Kasumi-1 (cell line): ENCODE measurements at places on chromosomes 7 and 10.

GRCh38 chr10:102322914-102323313 lies 72.6 kb upstream of the NFKB2 start:
- no peak for DNase-seq

GRCh38 chr10:58177362-58177947 lies 90.2 kb downstream of the IPMK start:
- DNase-seq, result peak; percentile 88

- DNase-seq, result no peak
Measured at GRCh38 chr7:1663223-1663622, 6.9 kb upstream of the ELFN1 start.

DNA sequence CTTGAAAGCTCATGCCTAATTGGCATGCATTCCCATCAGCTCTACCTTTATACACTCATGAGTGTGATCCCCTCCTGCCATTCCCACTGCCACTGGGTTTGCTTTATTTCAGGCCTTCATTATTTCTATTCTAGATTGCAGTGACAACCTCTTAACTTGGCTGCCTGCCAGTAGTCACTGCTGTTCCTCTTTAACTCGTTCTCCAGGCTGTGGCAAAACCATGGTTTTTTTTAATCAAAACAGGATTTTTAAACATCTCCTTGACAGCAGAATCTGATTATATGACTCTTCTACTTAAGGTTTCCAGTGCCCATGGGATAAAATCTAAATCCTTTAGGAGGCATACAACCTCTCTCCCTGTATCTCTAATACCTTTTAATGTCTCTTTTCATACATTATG lies 223.7 kb upstream of the PCDH15 start:
- peak; percentile 77 for DNase-seq

GRCh38 chr7:129821476-129821875 lies 131.3 kb downstream of the UBE2H start:
- no peak for DNase-seq

GRCh38 chr10:11335167-11335652 lies 276.2 kb downstream of the USP6NL start:
- peak; percentile 86 for DNase-seq

DNA sequence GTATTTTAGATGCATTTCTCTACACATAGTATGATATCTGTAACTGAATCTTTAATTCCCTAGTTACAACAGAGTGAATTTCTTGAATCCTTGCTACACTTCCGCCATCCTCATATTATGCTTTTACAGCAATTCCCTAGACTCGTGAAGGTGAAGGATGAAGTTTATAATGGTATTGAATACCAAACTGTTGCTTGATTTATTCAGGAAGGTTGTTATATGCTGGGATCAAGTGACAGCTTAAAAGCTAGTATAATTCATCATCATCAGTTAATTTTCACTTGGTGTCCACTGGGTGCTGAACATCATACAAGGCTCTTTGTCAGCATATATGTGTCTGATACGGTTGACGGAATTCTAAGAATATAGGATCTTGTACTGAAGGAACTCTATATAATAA lies 47.2 kb downstream of the MDFIC start:
- no peak for DNase-seq

- peak; percentile 62 for DNase-seq
Measured at GRCh38 chr10:7153750-7154149, 257.1 kb downstream of the SFMBT2 start.

DNA sequence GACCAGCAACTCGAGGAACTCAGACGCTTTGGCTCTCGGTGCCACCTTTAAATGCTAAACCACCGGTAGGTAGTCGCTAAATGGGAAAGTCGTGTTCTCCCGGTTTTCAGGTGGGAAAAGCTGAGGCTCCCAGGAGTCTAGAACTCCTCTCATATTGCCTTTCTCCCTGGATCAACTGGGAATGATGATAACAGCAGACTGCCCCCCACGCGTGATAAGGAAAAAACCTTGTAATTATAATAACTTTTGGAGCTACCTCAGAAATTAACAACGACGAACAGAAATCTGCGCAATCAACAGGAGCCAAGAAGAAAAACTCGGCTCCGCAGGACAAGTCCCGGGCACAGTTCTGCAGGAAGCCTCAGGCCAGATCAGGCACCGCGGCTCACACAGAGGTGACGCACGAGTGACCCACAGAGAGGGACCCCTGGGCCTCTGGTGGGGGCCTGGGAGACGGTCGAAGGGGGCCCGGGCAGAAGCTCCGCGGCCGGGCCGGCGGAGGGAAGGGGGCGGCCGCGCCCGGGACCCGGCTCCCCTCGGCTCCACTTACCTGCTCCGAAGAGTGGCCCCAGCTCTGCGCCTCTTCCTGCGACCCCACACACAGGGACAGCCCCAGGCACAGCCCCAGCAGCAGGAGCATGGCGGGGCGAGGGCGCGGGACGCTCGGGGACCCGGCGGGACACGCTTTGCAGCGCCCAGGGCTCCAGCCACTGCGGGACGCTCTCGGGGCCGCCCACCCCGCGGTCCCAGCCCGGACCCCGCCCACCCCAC lies at the start of gene ITIH5:
TSS of gene ITIH5 (minus strand) at position 714 of the 771 bp plus-strand sequence. CDS start at position 640, 74 bp downstream.
- DNase-seq, result no peak

DNA sequence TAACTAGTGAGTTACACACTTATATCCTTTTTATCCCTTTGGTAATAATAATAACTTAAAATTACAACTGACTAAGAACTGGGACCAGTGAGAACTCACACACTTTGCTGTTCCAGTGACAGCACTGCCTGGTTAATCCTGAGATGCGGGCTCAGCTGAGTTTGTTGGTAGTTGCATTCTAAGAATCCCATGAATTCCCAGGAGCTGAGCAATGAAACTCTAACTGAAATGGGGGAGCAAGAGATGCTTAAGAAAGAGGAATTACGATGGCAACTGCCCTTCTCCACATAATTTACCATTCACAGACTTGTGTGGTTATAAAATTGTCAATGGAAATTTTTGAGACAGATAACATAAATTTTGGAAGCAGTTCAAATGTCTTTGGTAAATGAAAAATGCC lies 659.4 kb downstream of the MAGI2 start:
- DNase-seq, result no peak

GRCh38 chr7:27191161-27191731 lies 6.2 kb upstream of the HOXA11 start:
- no peak for DNase-seq

DNA sequence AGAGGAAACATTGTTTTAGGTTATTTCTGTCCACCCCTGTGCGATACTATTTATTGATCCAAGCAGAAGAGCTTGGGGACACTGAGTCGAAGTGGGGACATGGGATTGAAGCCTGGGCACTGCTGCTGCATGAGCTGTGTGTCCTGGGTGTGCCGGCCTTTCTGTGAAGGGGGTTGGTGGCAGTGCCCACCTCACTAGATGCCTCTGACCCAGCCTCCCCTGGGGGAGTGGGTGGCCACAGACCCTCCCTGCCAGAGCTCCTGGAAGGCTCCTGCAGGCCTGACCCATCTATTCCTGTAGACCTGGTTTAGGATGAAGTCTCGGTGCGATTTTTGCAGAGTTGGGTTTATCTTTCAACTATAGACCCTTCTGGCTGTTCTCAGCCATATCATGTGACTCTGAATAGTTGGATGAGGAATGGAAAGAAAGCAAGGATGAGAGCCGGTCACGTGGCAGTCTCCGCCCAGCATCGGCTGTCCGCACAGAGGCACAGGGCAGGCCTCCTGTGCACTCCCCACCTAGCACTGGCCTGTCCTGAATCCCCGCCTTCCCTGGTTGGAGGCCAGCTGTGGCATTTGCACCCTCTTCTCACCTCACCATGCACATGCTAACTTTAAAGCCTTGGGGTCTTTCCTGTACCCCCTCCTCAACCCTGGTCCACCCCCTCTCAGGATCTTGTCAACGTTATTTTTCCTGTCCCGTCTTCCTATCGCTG lies 17.6 kb upstream of the SH2D4B start:
- no peak for DNase-seq

DNA sequence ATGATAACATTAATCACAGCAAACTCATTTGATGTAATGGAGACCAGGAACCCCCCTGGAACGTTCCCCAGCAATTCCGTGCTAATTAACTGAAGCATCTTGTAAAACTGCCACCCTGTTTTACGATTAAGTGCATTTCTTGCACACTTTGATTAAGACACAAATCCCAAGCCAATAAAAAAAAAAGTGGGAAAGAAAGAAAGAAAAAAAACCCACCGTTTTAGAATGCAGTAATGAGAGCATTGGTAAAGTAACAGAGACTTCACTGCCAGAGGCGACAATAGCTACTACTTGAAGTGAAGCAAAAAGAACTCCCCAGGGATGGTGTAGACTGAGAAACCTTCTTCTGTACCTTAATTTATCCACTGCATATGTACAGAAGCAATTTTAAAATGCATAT lies 616.1 kb downstream of the PTPRN2 start:
- DNase-seq, result no peak

- no peak for DNase-seq
Measured at GRCh38 chr10:119225083-119225658, 17.8 kb downstream of the GRK5 start.

DNA sequence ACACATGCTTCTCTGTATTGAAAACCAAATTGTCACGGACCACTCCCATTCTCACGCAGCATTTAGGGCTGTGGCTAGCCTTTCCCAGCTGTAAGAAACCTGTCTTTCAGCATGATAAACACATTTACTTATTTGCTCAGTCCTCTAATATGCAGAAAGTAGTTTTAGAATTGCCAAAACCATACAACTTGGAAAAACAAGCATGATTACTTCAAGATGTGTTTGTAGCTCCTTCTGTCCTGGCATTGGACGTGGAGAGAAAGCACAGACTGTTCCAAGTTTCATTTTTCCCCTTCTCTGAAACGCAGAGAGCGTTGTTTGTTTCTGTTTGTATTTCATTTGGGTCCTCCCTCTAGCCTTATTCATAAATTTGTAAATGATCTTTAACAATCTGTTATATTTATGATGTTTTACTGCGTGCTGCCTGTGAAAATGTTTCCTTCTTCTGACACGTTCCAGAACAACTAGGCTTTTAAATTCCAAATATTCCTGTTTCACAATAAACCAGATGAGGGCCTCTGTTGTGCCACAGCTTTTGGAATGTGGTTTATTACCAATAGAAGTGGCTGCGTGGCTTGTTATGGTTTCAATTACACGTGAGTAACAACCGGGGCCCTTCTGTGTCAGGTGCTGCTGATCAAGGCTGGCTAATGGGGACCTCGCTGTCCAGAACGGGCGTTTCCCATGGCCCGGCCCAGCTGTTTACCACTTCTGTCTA lies 26.1 kb downstream of the MNX1 start:
- no peak for DNase-seq

DNA sequence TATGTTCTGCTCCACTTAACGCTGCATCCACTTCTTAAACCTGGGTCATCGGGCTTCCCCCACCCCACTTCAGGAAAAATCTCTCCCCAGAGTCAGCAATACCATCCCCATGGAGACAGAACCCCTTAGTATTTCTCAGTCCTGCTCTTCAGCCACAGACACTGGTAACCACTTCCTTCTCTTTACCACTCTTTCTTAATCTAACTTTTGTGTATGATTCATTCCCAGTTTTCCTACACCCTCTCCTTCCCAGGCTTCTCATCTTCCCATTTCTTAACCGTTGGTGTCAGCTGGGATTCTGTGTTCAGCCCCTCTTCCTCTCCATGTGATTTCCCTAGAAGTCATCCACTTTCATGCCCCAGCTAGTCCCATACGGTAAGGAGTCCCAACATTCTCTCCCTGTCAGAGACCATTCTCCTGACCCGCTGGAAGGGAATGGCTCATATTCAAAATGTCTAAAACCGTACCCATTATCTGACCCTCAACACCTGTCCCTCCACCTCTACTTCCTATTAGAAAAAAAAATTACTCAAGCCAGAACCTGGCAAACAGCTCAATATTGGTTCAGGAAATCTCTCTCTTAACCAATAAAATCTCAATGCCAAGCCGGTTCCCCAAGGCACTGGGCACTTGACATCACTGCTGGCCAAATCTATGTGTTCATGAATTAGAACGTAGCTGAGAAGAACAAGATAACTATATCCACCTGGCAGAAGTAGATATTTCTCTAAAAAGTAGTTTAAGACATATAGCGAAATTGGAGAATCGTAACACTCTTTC lies 89.4 kb downstream of the DGKI start:
- peak; percentile 33 for DNase-seq

DNA sequence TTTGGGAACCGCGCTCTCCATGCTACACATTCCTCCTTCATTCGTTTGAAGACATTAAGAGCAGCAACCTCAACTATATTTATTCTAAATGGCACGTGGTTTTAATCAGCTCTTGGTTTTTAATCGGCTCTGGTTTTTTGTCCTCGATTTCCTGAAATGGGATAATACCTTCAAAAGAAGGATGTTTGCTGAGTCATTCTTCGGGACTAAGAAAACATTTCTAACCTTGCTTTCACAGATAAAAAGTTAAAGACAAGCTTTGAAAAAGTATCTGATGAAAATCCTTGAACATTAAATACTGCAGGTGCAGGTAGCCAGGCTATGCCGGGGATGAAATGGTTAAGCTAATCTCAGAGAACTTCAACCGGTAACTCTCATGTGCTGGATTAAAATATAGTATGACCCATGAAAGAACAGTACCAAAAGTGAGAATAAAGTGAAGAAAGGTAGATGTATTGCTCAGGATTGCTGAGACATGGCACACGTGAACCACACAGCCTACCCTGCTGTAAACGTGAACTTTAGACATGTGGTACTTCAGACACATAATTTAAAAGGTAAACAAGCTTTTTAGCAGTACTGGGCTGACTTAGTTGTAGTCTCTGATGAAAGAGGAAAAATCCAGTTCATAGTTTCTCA lies 89.1 kb downstream of the PTPRN2 start:
- no peak for DNase-seq

- DNase-seq, result no peak
Measured at GRCh38 chr7:25863005-25863728, 288.8 kb upstream of the NFE2L3 start.

GRCh38 chr10:47104786-47105385 lies 193.7 kb downstream of the PTPN20 start:
- DNase-seq, result peak; percentile 18

DNA sequence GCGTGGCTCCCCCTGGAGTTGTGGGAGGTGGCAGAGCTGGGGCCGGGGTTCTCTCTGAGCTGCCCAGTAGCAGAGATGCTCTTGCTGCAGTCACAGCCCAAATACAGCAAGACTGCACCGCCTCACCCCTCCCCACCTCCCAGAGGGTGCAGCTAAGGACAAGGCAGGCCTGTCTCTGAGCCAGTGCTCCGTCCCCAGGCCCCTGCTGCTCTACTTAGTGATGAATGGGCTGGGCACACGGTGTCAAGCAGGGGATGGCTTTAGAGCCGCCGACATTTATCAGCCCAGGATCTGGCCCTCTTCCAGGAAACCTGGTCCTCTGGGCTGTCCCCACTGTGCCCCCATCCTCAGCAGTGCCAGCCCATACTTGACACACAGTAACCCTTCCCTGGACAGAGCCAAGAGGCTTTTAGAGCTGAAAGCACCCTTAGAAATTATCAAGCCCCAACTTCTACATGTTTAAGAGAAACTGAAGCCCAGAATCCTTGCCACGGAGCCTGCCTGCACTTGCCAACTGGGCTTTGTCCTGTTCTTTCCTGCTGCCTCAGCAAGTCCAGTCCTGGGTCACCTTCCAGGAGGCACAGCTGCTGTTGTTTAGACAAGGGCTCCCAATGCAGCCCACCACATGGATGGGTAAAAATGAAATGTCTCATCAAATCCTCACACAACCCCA lies 137.1 kb upstream of the UNC5B start:
- no peak for DNase-seq
